Daoy (cell line): ENCODE measurements at places on chromosomes 1 and 21.

DNA sequence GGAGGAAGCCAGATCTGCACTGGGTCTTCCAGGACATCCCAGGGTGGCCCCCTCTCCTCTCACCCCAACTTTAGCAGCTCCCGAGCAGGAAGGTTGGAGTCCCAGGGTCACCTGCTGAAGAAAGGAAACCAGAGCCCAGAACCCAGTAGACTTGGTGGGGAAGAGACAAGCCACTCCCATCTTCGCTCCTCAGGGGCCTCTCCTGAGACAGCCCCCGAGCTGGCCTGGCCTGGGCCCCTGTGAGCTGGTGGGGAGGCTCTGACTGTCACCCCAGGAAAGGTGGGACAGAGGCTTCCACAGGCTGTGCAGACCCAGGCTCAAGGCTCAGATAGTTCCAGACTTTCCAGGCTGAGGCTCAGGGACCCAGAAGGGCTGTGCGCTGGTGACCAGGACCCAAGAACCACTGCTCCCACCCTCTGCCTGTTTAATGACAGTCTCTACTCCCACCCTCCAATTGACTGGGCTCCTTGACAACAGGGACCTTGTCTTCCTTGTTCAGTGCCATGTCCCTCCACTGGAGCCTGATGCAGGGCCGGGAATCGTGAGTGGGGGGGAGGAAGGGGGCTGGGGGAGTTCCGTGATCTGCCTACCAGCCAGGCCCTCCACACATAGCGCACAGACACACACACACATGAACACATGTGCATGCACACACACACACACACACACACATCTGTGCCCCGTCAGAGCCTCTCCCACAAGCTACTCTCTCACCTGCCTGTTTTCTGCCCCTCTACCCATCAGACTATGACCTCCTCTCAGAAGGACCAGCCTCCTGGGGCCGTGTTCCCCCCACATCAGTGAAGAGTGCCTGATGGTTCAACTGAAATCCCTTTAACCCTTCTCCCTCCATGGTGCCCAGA, 401.2 kb downstream of the MATN1 start:
- DNase-seq: no peak

GRCh38 chr1:6243993-6244392, at the start of gene HES3:
Gene HES3 (plus strand): TSS chr1:6244179. CDS start chr1:6244366, 187 bp downstream.
- no peak for DNase-seq

GRCh38 chr1:61898658-61899057, 156.4 kb downstream of the PATJ start:
- DNase-seq: no peak

DNA sequence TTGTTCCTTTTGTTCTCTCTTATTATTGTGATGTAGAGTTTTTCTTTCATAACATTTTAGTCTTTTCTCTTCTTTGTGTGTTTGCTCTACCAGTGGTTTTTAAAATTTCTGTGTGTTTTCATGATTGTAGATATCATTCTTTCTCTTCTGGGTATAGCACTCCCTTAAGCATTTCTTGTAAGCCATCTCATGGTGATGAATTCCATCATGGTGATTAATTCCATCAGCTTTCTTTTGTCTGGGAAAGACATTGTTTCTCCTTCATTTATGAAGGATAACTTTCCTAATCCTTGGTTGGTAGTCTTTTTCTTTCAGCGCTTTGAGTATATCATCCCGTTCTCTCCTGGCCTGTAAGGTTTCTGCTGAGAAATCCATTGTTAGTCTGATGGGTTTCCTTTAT, 22.7 kb downstream of the CD55 start:
- DNase-seq: no peak

GRCh38 chr1:15027515-15027986, 126.0 kb upstream of the TMEM51 start:
- peak; percentile 74 for DNase-seq

GRCh38 chr1:199132006-199132405, 493.2 kb downstream of the PTPRC start:
- DNase-seq: no peak

- DNase-seq: no peak
These were observed 9.2 kb downstream of the POU3F1 start for GRCh38 chr1:38037221-38037939.

DNA sequence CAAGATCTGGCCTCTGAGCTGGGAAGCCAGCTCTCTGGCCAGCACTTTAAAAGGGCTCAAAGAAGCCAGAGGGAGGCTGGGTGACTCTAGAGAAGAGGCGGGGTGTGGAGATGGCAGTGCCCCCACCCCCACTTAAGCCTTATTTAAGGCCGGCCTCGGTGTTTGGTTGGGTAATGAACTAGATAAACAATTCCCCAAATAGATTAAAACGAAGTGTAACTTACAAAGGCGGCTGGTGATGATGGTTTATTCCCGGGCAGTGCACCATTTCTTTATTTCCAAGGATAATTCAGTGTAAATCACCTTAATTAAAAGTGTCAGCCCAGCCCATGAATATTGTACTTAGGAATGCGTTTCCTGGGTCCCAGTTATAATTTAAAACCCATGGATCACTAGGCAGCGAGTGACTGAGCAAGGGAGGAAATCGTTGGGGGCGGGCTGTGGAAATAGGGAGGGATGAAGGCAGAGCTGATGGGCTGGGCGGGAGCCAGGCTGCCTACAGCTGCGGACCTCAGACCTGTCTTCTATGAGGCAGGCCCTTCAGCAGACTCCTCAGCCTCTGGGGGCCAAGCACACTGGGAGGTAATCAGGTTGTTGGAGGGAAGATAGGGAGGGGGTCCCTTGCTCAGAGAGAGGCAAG, 54.9 kb downstream of the TMEM53 start:
- DNase-seq: peak; percentile 67

DNA sequence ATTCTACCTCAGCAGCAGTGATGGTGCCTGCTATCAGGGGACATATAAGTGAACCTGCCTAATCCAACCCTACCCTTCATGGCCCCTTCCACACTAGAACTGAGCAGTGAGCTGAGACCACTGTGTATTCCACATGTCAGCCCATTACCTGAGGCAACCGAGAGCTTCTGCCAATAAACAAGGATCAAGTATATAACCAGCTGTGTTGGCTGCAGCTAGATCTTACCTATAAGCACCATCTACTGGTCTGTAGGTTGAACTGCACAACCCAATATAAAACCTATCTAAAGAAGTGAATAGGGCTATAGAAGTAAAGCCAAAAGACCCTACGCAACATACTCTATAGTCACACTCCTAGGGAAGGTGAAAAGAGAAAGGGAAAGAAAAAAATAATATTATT, 376.9 kb downstream of the HHIPL2 start:
- DNase-seq: peak; percentile 42

GRCh38 chr1:23763041-23763577, 15.1 kb upstream of the PITHD1 start:
- no peak for DNase-seq

DNA sequence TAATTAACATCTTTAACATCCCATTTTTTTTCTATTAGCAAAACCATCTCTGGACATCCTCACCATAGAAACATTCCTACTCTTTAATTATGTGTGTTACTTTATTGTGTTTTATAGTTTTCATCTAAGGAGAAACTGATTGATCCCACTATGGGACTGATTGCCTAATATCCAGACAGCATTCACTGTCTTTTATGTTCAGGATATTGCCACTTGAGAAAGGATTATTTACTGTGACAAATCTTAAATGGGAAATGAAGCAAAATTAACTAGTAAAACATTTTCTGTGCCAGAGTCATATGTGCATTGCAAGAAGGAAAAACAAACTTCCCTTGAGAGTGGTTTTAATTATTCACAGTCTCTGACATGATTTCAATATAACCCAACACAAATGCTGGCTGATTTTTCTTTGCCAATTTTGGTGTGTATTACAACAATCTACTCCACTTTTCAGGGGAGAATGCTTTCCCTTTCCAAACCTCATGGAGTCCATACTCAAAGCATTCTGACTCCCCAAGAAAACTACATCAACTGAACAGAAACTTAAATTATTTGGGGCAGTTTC, 15.8 kb upstream of the RGS13 start:
- DNase-seq: no peak

GRCh38 chr1:198850196-198850595, 211.4 kb downstream of the PTPRC start:
- DNase-seq: no peak

DNA sequence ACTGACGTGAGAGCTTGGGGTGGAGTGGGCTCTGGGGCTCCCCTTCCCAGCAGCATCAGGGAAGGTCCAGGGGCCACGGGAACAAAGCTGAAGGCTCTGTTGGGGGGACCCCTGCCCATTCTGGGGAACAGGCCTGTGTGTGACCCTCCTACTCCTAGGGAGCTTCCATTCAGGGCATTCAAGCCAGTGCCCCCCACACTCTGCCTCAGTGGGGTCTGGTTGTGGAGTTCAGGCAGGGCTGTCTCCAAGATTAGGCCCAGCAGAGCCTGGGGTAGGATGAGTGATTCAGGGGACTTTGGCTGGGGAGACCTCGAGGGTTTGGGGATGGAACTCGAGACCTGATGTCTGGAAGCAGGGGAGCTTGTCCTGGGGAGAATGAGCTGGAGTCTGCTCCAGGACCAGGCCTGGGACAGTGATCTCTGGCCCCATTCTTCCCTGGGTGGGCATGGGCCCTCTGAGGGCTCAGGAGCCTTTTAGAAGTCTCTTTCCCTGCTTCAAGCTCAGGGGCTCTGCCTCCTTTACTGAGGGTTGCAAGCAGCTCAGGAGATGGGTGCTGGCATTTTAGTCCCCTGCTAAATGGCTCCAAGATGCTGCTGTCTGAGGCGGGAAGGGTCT, 81.7 kb downstream of the PTPRU start:
- DNase-seq: no peak

DNA sequence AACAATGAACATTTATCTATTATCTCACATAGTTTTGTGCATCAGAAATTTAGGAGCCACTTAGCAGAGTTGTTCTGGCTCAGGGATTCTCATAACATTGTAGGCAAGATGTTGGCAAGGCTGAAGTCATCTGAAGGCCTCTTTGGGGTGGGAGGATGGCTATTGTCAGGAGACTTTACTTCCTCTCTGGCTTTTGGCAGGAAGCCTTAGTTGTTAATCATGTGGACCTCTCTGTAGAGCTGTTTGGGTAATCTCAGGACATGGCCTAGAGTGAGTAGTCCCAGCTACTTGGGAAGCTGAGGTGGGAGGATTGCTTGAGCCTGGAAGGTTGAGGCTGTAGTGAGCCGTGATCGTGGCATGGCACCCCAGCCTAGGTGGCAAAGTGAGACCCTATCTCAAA, 40.2 kb downstream of the RASAL2 start:
- DNase-seq: peak; percentile 28

GRCh38 chr1:59595774-59596173, 219.0 kb upstream of the HOOK1 start:
- DNase-seq: peak; percentile 45

DNA sequence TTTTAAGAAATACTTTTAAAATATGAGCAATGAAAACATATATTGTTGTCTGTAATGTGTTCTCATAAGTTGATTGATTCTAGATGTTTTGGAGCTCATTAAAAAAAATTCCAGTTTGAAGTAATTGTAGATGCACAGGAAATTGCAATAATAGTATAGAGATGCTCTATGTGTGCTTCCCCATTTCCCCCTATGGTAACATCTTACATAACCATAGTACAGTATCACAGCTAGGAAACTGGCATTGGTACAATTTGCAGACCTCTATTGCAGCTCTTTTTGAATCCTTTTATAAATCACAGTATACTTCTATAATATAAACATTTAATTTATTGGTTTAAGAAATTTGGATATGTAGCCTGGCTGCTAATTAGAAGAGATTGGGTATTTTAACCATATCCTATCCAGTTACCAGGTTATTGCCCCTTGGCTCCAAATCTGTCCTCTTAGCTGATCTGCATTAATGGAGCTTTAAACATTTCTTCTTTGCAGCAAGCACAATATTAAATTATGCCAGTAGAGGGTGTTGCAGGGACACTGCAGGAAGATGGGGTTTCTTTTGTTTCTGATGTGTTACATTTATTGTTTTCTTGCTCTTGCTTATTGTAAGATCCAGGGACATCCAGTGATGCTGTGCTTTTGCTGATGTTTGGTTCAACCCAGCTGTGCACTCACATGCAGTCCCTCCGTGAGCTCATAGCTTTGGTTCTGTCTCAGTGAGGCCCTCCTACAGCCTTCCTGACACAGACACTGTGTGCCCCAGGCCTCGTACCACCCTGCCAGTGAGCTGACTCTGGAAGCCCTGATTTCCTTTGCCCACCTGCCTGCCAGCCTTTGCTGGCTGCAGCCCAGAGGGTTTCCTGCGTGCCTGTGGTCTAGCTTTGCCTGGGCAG, 103.3 kb downstream of the RABGAP1L start:
- DNase-seq: peak; percentile 35

DNA sequence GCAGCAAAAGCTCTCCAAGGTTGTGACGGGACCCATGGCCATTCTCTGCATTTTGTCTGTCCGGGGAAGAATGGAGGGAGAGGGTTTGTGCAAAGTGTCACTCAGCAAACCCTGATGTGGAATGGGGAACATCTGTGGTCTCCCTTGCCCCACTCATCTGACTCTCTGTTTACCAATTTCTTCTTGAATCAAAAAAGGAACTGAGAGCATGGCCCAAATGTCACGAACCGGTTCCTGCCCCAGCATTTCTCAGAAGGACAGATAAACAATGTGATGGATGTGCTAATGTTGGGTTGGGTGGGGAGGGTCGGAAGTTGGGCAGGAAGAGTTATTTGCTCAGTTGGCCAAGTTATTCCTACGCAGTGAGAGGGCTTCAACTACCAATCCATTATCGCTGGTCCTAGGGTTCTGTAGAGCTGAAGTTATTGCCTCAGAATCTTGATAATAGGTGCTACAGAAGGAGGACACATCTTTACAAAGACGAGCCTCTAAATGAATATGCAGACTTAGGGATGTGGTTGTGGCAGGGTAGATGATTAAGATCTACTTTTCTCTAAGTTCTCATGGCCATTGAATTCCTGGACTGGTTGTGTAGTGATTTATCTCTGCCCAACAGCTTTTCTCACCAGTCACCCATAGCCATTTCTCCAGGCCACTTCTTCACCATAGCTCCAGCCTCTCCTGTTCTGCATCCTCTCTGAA, 9.6 kb upstream of the DUSP12 start:
- no peak for DNase-seq

- no peak for DNase-seq
These were observed 51.9 kb downstream of the PDE9A start for GRCh38 chr21:42705346-42705745.

DNA sequence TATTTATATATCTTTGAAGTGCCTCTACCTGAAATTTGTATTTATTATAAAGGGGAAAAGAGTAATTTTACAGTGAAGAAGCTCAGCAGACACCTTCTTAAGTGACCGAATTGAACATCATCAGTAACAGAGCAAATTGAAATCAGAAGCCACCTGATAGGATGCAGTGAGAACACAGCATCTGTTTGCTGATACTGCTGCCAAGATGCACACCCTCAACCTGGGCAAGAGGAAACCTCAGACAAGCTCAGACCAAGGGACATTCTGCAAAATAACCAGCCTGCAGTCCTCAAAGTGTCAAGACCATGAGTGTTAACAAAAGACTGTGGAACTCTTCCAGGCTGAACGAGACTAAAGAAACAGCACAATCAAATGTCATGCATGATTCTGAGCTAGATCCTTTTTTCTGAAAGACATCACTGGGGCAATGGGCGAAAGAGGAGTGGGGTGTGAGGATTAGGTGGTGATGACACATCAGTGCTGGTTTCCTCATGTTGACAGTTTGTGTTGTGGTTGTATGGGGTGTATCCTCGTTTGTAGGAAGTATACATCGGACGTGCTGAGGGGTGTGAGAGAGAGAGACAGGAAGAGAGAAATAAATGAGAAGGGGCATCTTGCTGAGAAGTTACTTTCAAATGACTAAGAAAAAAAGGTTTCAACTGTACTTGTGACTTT, 103.7 kb downstream of the ABCA4 start:
- no peak for DNase-seq
